ENCODE measurements at places on chromosomes 1 and 21. TPM values are rescaled to one million over a fixed set of nuclear protein-coding genes. Genes with fewer than 3 reads are reported as not detected.

DNA sequence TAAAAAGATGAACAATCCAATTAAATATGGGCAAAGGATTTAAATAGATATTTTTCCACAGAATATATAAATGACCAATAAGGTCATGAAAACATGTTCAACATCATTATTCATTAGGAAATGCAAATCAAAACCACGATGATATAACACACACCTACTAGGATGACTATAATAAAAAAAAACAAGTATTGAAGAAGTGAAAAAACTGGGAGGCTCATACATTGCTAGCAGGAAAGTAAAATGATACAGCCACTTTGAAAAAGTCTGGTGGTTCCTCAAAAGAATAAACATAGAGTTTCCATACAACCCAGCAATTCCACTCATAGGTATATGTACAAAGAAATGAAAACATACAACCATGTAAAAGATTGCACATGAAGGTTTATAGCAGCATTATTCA, 75.7 kb upstream of the RAB4A start:
- no peaks in the 10 kb centered on the region for H3K4me1 ChIP-seq
- no peak for DNase-seq
- peaks cover 1% of the 10 kb centered on the region for H3K27me3 ChIP-seq
- H3K36me3 ChIP-seq: no peaks in the 10 kb centered on the region
- no peak overlapping the region for H3K27ac ChIP-seq

The SPOCD1 gene
- 28.0 TPM for total RNA-seq

The CCDC27 gene
- total RNA-seq: not detected

- no peak overlapping the region for H3K4me3 ChIP-seq
- H3K27ac ChIP-seq: no peak overlapping the region
- no peaks in the 10 kb centered on the region for H3K4me1 ChIP-seq
- no peaks in the 10 kb centered on the region for H3K27me3 ChIP-seq
These were observed 20.6 kb downstream of the NCAM2 start for GRCh38 chr21:21018821-21019220.

- H3K27me3 ChIP-seq: no peaks in the 10 kb centered on the region
- peaks cover 16% of the 10 kb centered on the region for H3K36me3 ChIP-seq
- H3K4me3 ChIP-seq: no peak overlapping the region
- no peak for DNase-seq
- no peak overlapping the region for H3K27ac ChIP-seq
- no peaks in the 10 kb centered on the region for H3K4me1 ChIP-seq
These were observed 6.5 kb downstream of the C1orf35 start for GRCh38 chr1:228096416-228097332.

- DNase-seq: no peak
- no peaks in the 10 kb centered on the region for H3K27me3 ChIP-seq
- H3K36me3 ChIP-seq: peaks cover 37% of the 10 kb centered on the region
- H3K4me1 ChIP-seq: no peaks in the 10 kb centered on the region
These were observed 17.2 kb downstream of the TADA1 start for GRCh38 chr1:166858726-166859419.

GRCh38 chr1:154353460-154353904, 28.2 kb downstream of the ATP8B2 start:
- peaks cover 4% of the 10 kb centered on the region for H3K27me3 ChIP-seq
- H3K27ac ChIP-seq: no peak overlapping the region
- H3K4me3 ChIP-seq: no peak overlapping the region
- H3K36me3 ChIP-seq: peaks cover 6% of the 10 kb centered on the region
- DNase-seq: peak; percentile 17
- peaks cover 13% of the 10 kb centered on the region for H3K4me1 ChIP-seq

The OR14I1 gene
- not detected for total RNA-seq
